ENCODE measurements at places on chromosomes 3 and 15. TPM values are rescaled to one million over a fixed set of nuclear protein-coding genes. Genes with fewer than 3 reads are reported as not detected.

The GOLGA6D gene
- polyA plus RNA-seq = 0.93 TPM

The IQCB1 gene
- 27.2 TPM for polyA plus RNA-seq

The EIF2B5 gene
- polyA plus RNA-seq = 33.8 TPM

The C3orf22 gene
- 0.35 TPM for polyA plus RNA-seq

The CLDN18 gene
- 0.39 TPM for polyA plus RNA-seq

GRCh38 chr3:33057320-33058298 lies 39.3 kb downstream of the GLB1 start:
- DNase-seq = no peak

DNA sequence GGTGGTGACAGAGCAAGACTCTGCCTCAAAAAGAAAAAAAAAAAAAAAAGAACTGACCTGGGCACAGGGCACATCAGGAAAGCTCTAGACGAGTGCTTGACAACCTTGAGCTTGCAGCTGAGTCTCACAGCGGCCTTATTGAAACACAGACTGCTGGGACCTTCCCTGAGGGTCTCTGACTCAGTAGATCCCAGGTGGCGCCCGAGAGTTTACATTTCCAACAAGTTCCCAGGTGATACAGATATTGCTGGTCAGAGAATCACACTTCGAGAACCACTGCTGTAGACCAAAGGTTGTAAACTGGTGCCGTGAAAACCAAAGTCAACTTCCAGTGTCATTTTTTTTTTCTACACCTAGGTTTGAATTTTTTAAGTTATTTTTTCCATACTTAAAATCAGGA lies 573.2 kb upstream of the MDFIC2 start:
- DNase-seq = no peak

DNA sequence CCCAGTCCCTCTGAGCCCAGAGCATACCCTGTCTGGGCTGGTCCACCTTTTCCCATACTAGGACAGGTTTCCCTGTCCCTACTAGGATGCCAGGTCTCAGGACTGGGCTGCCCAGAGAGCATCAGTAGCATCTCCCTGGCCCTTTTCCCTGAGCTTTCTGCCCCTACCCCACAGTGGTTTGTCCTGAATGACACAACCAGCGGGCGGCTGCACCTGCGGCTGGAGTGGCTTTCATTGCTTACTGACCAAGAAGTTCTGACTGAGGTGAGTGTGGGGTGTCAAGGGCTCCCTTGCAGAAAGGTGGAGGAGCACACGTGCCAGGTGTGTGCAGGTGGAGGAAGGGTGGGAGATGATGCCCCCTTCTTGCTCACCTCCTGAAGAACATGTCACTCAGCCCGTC lies 33.5 kb downstream of the ESYT3 start:
- no peak for DNase-seq

DNA sequence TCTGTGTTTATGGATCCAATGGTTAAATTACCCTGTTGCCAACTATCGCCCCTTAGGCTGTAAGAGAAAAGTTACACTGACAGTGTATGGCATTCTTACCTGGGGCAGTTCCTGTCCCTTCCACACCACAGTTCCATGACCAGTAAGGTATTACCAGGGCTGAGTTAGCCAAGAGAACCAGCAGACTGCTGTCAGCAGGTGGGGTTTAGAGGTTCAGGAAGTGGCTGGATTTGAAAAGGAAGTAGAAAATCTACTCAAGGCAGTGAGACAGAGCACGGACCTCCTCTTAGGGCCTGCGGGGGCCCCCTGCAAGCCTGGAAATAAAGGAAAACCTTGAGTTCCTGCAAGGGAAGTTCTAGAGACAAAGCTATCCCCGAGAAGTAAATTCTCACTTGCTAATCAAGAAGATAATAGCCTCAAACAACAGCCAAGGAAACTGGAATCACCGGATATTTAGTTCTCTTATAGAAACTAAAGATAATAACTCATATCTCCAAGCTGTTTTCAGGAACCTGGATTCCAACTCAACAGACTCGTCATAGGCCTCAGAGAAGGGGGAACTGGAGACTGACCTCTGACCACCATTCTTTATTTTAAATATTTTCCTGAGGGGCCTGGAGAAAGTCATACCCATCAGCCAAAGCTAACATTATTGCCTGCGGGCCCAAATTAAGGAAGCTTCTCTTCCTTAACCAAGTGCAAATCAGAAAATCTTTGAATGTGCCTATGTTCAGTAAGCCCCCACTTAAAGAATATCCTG lies 161.7 kb downstream of the ANXA2 start:
- no peak for DNase-seq

DNA sequence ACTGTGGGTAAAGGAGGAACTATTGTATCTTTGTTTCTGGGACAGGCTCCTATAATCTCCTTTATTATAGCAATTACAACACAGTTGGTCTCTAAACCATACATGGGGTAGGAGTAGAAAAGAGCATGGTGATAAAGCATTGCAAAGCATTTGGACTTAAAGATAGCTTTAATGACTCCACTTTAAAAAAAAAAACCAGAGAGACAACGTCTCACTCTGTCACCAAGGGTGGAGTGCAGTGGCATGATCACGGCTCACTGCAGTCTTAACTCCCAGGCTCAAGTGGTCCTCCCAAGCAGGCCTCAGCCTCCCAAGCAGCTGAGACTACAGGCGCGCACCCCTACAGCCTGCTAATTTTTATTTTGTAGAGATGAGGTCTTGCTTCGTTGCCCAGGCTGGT lies 68.2 kb downstream of the DENND4A start:
- DNase-seq = no peak

DNA sequence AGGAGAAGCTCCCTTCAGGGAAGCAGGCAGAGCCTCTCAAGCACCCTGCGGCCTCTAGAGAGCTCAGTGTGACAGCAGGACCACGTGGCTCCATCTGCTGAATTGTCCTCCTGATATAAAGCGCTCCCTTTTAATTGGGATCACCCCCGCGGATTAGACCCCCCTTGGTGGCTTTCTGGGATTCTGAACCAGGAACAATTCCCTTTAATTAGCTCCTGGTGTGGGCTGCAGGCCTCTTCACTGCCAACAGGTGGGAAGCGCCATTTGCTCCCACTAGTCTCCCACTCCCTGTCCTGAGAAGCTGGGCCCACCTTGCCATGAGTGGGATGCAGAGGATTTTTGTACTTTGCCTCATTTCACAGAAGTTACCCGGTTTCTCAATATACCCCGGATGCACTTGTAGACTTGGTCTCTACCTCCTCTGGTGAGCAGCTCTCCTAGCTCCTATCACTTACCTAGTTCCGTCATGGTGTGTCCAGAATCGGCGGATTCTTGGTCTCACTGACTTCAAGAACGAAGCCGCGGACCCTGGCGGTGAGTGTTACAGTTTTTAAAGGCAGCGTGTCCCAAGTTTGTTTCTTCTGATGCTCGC lies 592 bp downstream of the PGPEP1L start:
- DNase-seq = no peak

- DNase-seq = no peak
Observed at GRCh38 chr15:39115379-39116057, 465.4 kb upstream of the THBS1 start.

GRCh38 chr3:4515916-4516579 lies 22.9 kb downstream of the ITPR1 start:
- DNase-seq = no peak

DNA sequence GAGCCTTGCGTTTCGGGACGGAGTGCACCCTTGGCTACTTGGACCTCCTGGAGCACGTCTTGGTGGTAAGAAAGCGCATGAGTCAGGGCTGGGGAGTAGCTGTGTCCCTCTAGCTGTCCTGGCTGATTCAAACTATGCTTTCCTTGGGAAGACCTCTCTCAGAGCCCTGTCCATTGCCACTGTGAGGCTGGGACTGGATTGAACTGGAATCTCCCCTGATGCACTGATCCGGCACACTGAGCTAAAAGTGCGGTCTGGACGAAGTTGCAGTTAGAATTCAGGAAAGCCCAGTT lies 232.6 kb upstream of the TPM1 start:
- no peak for DNase-seq

DNA sequence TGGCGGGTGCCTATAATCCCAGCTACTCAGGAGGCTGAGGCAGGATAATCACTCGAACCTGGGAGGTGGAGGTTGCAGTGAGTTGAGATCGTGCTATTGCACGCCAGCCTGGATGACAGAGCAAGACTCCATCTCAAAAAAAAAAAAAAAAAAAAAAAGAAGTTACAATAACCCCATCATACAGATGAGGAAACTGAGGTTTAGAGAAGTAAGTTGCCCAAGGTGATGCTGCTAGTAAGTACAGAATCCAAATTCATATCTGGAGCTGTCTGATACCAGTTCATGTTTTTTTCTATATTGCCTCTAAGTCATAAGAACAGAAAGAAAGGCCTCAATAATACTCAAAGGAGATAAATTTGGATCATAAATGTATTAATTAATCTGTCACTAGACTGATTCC lies 40.6 kb downstream of the MCF2L2 start:
- no peak for DNase-seq

DNA sequence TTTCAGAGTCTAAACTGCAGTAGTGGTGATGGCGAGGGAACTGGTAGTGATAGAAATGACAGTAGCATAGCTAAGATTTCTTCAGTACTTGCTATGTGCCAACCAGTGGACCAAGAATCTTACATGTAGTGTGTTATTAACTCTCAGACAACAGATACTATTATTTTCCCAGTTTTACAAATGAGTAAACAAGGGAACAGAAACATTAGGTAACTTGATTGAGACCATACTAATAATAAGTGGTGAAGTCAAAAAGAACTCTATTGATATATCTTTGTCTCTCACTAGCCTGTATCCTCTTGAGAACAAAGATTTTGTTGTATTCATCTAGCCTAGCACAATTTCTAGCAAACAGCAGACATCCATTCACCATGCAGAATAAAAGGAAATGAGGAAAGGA lies 250.1 kb downstream of the ZBTB20 start:
- no peak for DNase-seq

DNA sequence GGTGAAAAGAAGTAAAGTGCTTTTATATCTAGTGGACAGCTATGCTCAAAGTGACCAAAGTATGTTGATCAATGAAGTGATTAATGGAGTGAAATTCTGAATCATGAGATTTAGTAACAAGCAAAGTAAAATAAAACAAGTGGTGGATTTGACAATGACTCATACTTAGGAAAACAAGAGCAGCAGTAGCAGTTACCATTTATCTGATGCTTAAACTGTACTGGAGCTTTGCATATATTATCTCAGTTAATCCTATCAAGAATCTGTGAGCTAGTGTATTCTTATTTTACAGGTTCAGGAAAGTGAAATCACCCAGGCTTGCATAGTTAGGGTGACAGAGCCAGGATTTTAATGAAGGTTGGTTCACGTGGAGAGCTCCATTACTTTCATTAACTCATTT lies 50.6 kb upstream of the SPATA16 start:
- DNase-seq = no peak

DNA sequence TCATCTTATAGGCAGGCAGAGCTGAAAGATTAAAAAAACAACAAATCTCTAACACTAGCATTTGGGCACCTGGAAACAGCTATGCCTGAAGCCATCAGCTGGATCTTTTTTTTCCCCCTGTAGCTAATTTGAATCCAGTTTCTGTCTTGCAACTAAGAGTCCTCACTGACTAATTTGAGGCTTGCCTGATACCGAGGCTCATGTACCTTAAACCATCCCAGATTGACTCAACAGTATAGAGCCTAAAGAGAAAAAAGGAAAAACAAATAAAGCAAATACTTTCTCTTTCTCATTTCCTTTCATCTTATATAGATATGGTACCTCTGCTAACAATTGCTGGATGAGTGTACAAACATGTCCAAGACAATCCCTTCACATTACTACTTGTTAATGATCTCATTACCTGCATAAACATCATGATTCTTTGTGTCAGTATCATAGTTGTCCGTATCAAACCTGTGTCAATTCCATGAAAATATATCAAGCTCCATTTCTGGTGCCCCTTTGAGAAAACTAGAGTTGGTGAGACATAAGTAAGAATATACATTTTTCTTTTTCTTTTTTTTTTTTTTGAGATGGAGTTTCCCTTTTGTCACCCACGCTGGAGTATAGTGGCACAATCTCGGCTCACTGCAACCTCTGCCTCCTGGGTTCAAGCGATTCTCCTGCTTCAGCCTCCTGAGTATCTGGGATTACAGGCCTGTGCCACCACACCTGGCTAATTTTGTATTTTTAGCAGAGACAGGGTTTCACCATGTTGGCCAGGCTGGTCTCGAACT lies 43.1 kb downstream of the BHLHE40 start:
- DNase-seq = no peak

DNA sequence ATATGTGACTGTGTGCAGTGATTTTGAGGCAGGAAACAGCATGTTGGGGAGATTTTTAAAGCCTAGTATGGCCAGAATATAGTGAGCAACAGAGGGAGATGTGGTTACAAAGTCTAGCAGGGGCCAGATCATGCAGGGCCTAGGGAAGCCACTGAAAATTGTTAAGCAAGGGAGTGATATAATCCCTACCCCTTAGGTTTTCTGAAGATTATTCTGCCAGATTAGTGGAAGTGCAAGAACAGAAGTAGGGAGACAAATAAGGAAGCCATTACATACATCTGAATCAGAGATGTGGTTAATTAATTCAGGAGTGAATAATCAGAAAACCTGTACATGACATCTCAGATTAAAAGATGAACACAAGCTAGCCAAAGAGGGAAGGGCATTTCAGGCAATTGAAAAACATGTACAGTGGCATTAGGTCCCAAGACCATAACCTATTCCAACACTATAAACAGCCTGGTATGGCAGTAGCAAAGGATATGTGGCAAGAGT lies 54.8 kb downstream of the MSL2 start:
- no peak for DNase-seq

- no peak for DNase-seq
Observed at GRCh38 chr15:69838338-69838737, 259.4 kb downstream of the TLE3 start.

DNA sequence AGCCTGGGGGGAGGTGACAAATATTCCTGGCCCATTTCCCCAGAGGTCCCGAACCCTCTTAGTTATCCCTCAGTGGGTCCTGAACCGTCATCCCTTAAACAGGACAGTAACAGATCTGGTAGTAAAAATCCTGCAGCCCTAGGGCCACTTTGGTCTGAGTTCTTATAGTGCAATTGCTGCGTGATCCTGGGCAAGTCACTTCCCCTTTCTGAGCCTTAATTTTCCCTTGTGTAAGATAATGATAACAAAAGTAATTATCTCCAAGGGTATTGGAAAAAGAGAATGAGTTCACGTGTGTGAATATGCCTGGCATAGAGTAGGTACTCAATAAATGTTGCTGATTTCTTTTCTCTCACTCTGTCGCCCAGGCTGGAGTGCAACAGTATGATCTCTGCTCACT lies 2.9 kb upstream of the JAGN1 start:
- DNase-seq = no peak

DNA sequence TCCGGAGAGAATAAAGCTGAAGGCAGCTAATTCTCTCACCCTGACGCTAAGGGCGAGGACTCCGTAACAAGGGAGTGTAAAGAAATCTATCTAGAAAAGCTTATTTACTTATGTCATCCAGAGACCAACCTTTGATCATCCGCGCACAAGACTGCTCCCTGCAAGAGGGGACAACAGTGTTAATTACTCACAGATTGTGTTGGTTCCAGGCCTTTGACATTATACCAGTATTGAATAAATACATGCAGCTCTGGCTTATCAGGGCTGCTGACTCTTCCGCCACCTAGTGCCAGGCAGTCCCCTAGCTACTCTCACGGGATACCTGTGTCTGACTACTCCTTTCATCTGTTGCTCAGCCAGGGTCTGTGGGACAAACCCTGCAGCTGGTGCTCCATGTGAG lies 211.7 kb downstream of the DTWD1 start:
- no peak for DNase-seq

- DNase-seq = no peak
Observed at GRCh38 chr15:36742696-36743095, 163.3 kb downstream of the CDIN1 start.

- peak; percentile 57 for DNase-seq
Observed at GRCh38 chr3:161423911-161424522, 52.7 kb upstream of the SPTSSB start.

- DNase-seq = no peak
Observed at GRCh38 chr3:50161320-50161719, 6.2 kb downstream of the SEMA3F start.

- DNase-seq = no peak
Observed at GRCh38 chr3:172752651-172753050, 2.1 kb downstream of the ECT2 start.
